ENCODE measurements at places on chromosomes 5 and 9.

- DNase-seq = peak; percentile 84
These were observed 1.3 kb downstream of the MINAR2 start for GRCh38 chr5:129748913-129749880.

- no peak for DNase-seq
These were observed 7.8 kb downstream of the HSD17B3 start for GRCh38 chr9:96294159-96294545.

DNA sequence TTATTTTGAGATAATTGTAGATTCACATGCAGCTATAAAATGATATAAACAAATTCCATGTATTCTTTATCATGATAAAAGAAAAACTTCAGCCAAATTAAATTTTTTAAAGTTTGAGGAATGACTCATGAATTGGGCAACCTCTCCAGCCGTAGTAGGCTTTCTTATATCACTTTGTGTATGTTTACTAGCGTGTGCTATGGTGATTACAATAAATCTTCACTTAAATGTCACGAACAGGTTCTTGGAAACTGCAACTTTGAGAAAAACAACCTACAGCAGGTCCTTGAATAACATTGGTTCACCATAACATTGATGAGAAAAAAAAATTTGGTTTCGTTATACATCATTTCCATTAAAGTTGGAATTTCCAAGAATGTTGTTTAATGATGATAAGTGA lies 730.9 kb upstream of the TYRP1 start:
- no peak for DNase-seq

DNA sequence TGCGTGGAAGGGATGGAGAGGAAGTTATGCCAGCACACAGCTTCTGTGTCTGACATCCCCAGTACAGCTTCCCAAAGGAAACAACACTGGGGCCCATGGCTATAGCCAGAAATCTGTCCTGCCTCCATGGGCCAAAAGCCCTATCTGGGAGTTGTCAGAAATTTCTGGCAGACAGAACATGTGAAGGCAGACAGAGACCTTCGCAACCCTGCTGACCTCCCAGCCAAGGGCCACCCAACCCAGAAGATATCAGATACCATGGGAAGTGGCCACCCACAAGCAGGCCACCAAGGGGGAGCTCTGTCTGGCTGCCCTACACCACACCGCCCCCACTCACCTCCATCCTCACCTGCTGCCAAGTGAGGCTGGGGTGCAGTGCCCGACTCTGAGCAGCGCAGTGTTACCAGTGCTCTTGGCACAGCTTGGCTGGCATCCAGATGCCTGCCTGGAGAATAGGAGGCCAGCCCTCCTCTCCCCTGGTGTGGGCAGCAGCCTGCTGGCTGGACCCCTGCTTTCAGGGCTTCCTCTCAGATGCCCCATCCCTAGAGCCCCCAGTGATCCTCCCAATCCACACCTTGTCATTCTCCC lies 61.6 kb upstream of the NEURL1B start:
- DNase-seq = no peak

DNA sequence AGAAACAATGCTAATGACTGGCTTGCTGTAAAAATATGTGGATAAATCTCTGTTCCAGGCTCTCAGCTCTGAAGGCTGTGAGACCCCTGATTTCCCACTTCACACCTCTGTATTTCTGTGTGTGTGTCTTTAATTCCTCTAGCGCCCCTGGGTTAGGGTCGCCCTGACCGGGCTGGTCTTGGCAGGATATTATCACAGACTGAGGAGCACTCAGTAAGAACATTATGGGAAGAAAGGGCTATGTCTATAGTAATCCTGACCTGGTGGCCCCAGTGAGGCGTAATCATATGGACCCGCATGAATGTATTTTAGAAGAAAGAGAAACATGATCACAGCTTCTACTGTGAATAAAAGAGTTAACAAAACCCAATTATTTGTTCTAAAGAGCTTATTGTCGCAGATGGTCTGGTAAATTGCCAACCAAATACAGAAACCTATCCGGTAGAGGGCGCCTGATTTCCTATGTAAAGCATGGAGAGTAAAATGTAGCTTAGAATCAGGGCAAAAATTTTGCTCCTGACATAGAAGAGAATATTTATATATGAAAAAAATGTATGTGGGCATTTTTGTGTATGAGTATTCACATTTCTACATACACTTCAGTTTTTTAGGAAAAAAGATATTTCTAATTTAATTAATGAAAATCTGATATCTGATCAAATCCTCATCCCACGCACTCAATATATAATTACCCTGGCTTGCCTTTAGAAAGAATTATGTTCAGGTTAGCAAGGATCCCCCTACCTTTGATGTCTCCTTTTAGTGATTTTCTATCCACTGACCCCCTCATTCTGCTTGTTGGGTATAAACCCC lies 5.8 kb upstream of the IFNA1 start:
- DNase-seq = peak; percentile 41

DNA sequence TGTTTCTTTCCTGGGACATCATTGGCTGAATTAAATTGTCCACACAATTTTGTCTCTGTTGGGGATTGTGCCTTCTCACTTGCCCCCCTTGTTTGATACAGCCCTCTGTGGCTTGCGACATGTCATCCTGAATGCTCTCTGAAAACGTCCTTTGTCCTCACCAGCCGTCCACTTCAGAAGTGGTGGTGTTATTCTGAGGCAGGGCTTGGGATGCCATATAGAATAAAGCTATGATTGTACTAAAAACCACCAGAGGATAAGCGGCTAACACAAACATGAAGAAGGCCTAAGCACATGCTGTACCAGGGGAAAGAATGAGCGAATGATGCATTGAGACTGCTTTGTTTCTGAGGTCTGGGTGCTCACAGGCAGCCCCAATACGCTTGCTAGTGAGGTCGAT lies 3.5 kb upstream of the SNX30 start:
- no peak for DNase-seq

- no peak for DNase-seq
These were observed 3.4 kb downstream of the DPH7 start for GRCh38 chr9:137575364-137575715.

- DNase-seq = no peak
These were observed 33.3 kb downstream of the ADRB2 start for GRCh38 chr5:148859703-148860102.

DNA sequence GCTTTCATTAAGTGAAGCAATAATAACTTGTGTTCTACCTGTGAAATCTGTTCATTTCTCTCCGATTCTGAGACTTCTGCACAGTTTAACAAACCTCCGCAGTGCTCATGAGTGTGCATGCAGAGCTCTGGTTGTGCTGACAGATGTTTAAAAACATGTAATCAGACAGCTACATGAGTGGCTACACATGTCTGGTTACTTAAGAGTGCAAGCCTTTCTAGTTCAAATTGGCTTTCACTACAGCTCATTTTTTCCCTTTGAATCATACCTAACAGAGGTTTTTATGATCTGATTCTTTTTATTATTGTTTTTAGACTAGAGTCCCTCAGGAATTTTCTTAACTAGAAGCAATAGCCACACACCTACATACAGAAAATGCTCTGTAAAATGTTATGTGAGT lies 310.2 kb downstream of the ARRDC3 start:
- DNase-seq = peak; percentile 62

- DNase-seq = no peak
These were observed 161.1 kb downstream of the GABBR2 start for GRCh38 chr9:98547606-98548005.

GRCh38 chr5:142012186-142012785 lies 541 bp downstream of the GNPDA1 start:
- peak; percentile 39 for DNase-seq

- DNase-seq = no peak
These were observed 349.1 kb upstream of the DAP start for GRCh38 chr5:11110128-11110527.

- peak; percentile 64 for DNase-seq
These were observed 182.5 kb downstream of the NTRK2 start for GRCh38 chr9:84851935-84852585.

GRCh38 chr9:104899759-104900247 lies 28.2 kb downstream of the ABCA1 start:
- DNase-seq = no peak

DNA sequence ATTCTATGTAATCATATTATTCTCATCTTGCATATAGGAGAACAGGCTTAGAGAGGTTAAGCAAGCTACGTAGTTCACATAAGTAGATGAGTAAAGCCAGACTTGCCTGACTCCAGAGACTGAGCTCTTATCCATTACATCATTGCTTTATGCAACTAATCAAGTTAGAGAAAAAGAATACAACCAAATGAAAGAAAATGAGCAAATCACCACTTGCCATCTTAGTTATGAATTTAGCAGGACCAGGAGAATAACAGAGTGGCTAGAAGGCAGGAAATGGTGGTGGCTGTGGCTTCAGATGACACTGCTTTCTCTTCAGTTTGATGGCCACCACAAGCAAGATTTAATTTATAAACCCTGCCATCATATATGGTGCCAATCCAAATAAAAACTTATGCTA lies 26.6 kb downstream of the POC5 start:
- no peak for DNase-seq

DNA sequence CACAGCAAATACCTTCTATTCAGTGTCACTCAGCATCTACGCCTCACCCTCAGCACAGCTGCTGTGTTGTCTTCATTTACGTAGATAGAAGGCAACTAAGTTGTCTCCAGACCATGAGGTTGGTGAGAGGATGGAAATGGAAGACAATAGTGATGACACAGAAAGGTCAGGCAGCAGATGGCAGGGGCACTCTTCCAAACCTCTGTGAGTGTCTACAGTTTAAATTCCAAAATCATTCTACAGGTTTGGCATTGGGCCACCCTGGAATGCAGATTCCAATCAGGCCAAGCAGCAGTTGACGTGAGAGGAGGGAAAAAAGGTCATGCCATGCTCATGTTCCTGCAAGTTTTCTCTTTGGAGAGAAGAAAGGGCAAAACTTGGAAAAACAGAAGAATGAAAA lies 68.7 kb upstream of the ADAMTSL1 start:
- DNase-seq = no peak

DNA sequence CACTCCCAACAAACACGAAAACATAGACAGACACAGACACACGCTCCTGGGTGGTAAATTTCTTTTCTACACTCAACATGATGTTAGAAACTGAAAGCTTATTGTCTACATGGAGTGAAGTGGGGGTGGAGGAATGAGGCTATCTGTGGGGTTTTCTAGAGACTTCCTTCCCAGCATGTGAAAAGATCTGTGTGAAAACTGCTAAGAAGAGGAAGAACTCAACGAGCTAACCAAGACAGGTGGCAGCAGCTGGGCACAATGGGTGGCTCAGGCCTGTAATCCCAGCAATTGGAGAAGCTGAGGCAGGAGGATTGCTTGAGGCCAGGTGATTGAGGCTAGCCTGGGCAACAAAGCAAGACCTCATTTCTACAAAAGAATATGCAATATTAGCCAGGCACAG lies 7.6 kb downstream of the FYB1 start:
- DNase-seq = no peak

DNA sequence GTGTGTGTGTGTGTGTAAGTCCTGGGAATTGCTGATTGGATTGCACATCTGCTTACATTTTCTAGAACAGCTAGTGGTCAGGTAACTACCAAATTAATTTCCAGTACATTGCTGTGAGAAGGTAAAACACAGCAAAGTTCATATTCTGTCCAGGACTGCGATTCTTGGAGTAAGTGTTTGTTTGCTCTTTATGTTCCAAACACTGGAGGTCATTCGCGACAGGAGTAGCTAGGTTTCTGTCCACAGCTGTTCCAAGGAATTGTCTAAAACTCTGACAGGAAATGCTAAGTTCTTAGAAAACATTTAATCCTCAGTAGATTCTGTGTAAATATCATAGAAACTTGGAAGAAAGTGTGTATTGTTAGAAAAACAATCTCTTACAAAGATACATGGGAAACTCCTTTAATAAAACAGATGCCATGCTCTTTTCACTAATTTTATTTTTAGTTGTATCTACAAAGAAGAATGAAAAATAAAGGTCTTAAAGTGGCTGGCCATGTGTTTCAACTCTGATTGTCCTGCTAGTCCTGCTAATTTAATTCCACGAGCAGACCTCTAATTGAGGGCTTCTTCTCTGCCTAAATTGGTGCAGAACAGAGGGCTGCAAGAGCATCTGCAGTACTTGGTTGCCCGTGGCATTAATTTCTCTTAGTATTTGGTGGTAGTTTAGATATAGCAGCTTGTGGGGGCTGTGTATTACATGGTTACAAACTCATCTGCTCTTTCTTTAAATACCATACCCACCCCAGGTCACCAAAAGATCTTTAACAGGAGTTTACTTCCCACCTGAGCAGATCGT lies 464.5 kb downstream of the RASEF start:
- peak; percentile 82 for DNase-seq

DNA sequence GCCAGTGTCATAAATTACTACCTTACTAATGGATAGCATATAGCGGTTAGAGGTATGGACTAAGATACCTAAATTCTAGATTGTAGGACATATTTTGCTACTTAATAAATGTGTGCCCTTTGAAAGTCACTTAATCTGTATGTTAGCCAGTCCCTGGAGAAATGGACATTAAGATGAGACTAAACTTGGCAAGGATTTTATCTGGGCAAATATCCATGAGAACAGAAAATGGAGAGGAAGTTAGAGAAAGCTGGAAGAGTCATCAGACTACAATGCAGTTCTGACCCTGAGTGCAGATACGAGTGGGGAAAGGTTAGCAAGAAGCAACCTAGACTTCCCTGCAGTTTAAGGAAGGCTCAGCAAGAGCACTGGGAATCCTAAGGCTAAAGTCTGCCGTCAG lies 33.0 kb downstream of the TBCA start:
- peak; percentile 11 for DNase-seq

- DNase-seq = peak; percentile 26
These were observed 647 bp upstream of the MEGF9 start for GRCh38 chr9:120714846-120715388.

DNA sequence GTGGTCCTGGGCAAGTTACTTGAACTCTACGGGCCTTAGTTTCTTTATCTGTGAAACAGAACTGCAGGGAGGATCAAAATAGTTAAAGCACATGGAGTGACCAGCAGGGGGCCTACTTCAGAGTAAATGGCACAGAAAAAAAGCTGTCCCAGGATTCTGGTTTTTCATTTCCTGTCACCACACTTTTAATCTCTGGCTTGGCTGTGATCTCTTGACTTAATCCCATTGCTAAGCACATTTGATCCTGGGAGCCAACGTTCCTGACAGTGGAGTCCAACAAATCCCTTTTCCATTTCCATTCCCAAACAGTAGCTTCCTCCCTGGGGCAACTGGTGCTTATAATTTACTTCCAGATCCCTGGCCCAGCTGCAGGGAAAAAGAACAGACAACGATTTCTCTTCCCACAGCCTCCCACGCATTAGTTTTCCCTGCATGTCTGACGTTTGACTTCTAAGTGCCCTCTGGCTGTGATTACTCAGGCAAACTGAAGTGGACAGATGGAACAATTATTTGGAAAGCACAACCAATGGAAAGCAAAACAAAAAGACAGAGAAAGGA lies 136.5 kb upstream of the STK32A start:
- DNase-seq = peak; percentile 81

GRCh38 chr5:107576736-107577393 lies 93.9 kb downstream of the EFNA5 start:
- no peak for DNase-seq
